Peyer's patch (tissue), 4 donors: ENCODE measurements at places on chromosomes 12 and 14. TPM values are rescaled to one million over a fixed set of nuclear protein-coding genes. Genes with fewer than 3 reads are reported as not detected.

- DNase-seq = no peak
Measured at GRCh38 chr14:42110167-42110566, 503.5 kb downstream of the LRFN5 start.

DNA sequence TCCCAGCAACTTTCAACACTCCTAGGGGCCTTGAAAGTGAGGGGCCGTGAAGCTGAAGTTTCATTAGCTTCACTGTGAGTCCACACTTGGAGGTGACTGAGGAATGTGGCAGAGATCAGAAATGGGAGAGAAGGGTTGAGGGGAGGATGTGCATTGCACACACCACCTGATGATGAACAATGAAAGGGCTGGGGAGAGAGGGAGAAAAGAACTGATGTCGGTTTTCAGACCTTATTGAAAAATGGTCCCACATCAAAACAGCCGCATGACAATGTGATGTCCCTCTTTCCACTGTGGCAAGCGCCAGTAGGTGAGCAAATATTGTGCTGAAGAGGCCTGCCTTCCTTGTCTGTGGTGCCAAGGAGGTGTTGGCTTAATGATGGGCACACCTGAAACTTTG lies 32.3 kb upstream of the ATP23 start:
- no peak for DNase-seq

TOX4 gene
- 51.0 TPM for total RNA-seq

DPPA3 gene
- total RNA-seq = not detected

- no peak for DNase-seq
Measured at GRCh38 chr12:128825835-128826234, 2.1 kb upstream of the SLC15A4 start.

CCDC88C gene
- total RNA-seq = 189 TPM

GRCh38 chr14:88297306-88297705 lies 25.8 kb downstream of the KCNK10 start:
- DNase-seq = no peak

DNA sequence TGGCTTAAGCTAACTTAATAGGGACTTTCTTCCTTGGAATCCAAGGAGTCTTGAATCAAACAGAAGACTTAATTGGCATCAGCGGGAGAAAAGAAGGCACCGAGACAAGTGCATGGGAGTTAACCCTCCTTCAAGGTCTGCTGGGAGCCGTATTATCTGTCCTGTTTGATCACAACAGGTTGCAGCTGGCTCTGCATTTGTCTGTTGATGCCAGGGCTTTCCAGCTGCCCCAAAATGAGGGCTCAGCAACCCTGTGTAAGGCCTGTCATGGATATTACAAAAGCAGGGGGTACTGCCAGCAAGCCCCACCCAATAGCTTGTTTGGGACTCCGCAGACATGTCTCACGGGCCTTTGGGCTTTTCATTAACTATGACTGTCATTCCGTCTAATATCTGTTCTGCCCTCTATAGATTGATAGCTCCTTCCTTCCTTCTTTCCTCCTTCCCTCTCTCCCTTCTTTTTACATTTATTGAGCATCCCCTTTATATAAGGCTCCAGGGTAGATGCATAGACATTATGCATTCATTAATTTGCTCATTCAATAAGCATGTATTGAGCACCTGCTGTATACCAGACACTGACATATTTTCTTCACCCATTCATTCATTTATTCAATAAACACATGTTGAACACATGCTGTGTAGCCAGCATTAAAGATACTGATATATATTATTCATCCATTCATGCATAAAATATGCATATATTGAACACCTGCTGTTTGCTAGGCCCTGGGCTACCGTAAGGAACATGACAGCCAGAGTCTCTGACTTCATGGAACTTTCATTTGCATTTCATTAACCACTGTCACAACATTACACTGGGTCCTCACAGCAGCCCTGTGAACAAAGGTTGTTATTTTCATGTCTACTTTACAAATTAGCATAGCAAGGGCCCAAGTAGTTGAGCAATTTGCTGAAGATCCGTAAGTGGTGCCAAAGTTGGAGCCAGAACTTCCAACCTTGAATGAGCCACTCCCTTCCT lies 56.2 kb downstream of the SVOP start:
- DNase-seq = no peak

DNA sequence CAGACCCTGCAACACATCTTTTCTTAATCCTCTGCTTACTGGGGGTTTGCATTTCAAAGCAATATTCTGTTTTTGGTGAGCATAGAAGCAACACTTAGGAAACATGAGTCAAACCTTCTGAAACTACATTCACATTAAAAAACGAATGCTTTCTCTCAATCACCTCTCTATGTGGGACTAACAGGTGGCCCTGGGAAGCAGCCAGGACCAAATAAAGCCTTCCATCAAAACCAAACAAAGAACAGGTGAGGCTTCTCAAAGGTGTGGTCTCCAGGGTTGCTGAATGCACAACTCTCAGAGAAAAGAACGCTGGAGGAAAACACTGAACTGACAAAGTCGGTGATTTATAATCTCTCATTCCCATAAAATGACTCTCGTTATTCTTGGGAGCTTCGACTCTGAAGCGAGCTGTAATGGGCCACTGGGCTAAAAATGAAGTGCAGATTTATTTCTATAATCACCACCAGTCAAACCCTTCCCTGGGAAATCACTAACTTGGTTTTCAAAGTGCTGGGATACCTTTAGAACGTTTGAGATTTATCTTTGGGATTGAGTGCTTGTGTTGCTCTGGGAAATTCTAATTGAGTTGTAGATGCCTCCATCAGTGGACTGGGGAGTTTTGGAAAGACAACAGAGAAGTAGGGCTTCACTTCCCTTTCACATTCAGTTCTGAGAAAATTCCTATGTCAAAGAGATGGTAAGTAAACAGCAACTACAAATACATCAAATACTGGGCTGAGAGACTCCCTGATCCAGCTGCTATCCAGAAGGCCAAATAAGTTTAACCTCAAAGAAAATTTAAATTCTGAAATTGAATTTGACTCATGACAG lies 262.0 kb upstream of the TMPO start:
- DNase-seq = no peak

AQP2 gene
- not detected for total RNA-seq

- DNase-seq = peak; percentile 89
Measured at GRCh38 chr12:31590642-31591379, at the start of gene DENND5B. TSS of gene DENND5B (minus strand) at chr12:31591136. CDS start at chr12:31590832, 304 bp downstream.

KLRC3 gene
- 1.6 TPM for total RNA-seq

- no peak for DNase-seq
Measured at GRCh38 chr14:57362361-57362760, 28.0 kb upstream of the NAA30 start.

GRCh38 chr12:46546634-46547273 lies 174.2 kb upstream of the SLC38A2 start:
- DNase-seq = no peak

DNA sequence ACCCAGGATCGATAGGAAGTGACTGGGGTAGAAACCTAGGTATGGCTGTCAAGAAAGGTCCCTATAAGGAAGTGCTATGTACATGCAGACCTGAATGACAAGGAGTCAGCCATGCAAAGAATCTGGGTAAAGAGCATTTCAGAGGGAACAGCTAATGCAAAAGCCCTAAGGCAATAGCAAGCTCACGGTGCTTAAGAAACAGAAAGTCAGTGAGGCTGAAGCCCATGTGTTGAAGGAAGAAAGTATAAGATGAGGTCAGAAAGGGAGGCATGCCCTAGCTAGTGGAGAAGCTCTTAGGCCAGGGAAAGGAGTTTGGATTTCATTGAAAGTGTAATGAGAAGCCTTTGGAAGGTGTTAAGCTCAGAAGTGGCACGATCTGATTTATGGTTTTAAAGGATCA lies 6.0 kb upstream of the ADCY6 start:
- DNase-seq = no peak

- DNase-seq = no peak
Measured at GRCh38 chr14:67389275-67389674, 22.7 kb downstream of the PLEK2 start.

GRCh38 chr12:88570103-88570502 lies 10.2 kb downstream of the KITLG start:
- DNase-seq = no peak

GRCh38 chr12:101927999-101928398 lies 50.6 kb downstream of the DRAM1 start:
- no peak for DNase-seq

GRCh38 chr12:53551889-53552291 lies 44.6 kb upstream of the NPFF start:
- DNase-seq = no peak

DNA sequence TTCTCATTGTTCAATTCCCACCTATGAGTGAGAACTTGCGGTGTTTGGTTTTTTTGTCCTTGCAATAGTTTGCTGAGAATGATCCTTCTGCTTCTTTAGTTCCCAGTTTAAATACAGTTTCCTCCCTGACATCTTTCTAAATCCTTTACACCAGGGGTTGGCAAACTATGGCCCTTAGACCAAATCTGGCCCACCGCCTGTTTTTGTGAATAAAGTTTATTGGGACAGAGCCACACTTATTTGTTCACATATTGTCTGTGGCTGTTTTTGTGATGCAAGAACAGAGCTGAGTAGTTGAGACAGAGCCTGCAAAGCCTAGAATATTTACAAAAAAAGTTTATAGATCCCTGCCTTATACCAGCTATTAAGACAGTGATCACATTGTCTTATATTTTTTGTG lies 53.7 kb downstream of the SERPINA10 start:
- DNase-seq = no peak

SAMD15 gene
- not detected for total RNA-seq

DNA sequence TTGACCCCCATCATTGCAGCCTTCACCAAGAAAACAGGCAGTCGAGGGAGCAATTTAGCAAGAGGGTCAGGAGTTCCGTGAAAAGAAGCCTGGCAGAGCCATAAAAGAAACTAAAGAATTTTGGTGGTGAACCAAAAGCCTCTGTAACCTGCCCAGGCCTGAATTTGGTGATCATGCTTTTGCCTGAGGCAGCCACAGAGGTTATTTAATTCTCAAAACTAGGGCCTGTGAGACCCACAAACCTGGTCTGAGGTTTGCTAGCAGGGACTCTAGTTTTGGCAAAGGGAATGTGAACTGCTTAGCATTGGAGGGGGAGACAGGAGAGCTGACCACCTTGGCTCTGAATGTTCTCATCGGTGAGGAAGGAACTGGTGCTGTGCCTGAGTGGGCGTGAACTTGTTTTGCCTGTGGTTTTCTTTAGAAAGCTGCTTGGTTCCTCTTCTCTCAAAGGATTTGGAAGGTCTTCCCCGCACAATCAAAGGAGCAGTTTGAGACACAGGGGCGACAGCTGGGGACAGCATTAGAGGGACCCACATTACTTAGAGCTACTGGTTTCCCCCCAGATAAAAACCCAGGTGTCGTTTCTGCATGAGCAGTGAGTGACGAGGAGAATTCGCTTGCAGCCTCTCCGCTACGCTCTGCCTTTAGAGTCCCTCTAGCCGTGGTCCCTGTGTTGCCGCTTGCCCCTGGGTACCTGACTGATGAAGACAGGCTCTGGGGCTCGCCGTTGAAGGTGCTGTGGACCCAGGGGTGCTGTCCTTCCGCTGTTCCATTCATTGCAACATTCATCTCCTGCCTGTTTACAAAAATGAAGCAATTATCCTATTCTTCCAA lies 12.6 kb upstream of the WNT5B start:
- DNase-seq = no peak

DNA sequence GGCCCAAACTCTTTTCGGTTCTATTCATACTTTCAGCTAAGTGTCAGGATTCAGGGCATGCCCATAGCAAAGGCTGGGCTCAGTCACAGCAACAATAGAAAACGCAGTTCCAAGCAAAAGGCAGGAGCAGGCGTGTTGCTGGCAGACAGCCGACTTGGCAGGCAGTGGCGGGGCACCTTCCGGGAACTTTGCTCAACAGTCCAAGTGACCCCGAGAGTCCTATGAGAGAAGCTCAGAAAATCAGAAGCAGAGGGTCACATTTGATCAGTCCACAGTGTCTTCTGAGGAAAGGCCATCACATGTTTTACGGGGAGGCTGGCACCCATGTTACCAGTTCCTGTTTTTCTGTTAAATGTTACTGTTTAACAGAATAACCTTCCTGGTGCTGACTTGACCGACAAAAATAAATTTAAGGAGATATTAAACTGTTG lies 115.0 kb downstream of the DACT1 start:
- peak; percentile 89 for DNase-seq

- DNase-seq = no peak
Measured at GRCh38 chr14:99351166-99352007, 79.4 kb upstream of the BCL11B start.

DNA sequence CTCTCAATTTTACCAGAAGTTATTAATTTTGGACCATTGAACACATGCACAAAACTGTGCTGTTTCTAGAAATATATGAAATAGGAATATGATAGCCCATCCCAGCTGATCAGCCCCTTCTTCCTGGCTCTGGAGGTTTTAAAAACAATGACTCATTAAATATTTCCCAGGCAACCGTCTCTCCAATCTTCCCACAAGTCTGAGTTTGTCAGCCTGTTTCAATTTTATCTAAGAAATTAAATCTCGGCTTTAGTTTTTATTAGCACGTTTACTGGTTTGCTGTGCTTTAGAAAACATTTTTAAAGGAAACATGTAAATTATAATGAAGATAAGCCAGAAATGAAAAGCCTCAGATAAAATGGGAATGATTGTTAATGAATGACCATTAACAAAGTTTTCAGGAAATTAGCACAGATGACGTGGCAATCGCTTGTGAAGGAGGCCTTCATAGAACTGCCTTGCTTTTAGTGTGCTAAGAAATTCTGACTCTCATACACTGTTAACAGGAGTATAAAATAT lies 89.3 kb upstream of the RAP1B start:
- no peak for DNase-seq

DNA sequence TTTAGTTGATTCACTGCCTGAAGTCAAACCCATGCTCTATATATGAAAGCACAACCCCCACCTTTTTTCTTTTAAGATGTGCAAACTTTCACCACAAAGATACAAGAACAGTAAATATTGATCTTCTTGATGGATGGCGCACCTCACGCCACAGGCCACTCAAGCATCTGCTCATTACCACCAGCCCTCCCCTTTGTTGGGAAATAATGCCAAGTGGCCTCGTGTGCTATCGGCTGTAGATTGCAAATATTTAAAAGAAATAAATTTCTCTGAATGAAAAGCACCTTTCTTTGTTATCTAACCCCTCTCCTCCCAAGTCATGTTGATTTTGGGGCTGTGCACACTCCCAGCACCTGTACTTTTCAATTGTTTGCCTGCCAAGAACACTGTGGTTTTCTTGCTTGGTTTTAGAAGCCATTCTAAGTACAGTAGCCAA lies 122.7 kb downstream of the C12orf42 start:
- no peak for DNase-seq

DNA sequence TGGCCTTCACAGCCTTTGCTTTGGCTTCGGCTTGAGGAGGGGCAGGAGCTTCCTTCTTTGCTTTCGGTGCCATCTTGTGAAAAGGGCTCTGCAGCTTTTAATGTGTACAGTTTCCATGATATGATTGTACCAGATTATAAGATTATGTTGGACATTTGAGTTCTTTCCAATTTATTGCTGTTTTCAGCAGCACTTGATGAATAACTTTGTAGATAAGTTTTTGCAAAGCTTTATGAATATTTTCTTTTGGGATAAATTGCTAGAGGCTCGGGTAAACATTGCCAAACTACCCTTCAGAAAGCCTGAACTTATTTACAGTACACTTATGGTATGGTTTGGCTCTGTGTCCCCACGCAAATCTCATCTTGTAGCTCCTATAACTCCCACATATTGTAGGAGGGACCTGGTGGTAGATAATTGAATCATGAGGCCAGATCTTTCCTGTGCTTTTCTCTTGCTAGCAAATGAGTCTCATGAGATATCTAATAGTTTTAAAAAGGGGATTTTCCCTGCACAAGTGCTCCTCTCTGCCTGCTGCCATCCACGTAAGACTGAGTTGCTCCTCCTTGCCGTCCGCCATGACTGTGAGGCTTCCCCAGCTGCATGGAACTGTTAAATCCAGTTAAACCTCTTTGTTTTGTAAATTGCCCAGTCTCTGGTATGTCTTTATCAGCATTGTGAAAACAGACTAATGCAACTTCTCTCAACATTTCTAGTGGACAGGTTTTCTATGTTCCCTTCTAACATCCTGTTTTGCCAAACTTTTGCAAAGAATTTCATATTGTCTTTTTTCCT lies 70.4 kb downstream of the RCOR1 start:
- no peak for DNase-seq

TAS2R7 gene
- not detected for total RNA-seq
